ENCODE measurements at places on chromosomes 12 and 14. TPM values are rescaled to one million over a fixed set of nuclear protein-coding genes. Genes with fewer than 3 reads are reported as not detected.

- no peak for DNase-seq
These were observed 151.0 kb upstream of the SRRM4 start for GRCh38 chr12:118830296-118830695.

DNA sequence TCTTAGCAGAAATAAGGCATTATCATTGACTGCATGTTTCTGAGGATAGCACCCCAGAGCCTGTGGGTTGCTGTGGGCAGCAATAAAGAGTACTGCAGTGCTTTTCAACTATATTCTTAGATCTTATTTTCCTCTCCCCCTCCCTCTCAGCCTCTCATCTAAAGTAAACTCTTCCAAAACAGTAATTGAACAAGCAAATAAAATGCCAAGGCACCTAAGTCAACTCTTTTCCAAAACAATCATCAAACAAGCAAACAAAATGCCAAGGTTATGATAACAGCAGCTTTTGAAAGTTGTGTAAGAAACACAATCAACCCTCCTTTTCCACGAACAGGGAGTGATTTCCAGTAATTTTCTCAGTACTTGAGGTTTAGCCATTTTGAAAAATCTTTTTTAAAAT, 1542.6 kb downstream of the AACS start:
- no peak for DNase-seq

- no peak for DNase-seq
These were observed 42.2 kb upstream of the ARID2 start for GRCh38 chr12:45687081-45688015.

Gene PIWIL1
- not detected for total RNA-seq

Gene ERO1A
- 34.3 TPM for total RNA-seq

GRCh38 chr12:91866566-91866965, 279.1 kb downstream of the BTG1 start:
- no peak for DNase-seq

Gene GALNT9
- total RNA-seq, result not detected

DNA sequence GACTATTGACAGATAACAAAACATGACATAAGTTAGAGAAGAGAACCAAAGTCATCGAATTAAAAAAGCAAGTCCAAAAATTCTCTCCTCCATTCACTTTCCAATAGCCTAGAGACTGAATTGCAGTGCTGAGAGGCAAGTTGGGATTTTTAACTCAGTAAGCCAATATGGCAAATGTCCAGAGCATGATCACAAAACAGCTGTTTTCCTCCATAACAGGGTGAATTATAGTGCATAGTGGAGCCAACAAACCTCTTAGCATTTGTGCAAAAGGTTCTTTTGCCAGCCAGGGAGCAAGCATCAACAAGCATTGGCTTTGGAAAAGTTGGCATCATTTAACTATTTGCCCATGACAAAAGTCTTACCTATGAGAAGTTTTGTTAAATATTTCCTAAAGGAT, 458.8 kb upstream of the NOVA1 start:
- DNase-seq, result no peak
